SIG-M5 (cell line): ENCODE measurements at places on chromosomes 6 and 20.

DNA sequence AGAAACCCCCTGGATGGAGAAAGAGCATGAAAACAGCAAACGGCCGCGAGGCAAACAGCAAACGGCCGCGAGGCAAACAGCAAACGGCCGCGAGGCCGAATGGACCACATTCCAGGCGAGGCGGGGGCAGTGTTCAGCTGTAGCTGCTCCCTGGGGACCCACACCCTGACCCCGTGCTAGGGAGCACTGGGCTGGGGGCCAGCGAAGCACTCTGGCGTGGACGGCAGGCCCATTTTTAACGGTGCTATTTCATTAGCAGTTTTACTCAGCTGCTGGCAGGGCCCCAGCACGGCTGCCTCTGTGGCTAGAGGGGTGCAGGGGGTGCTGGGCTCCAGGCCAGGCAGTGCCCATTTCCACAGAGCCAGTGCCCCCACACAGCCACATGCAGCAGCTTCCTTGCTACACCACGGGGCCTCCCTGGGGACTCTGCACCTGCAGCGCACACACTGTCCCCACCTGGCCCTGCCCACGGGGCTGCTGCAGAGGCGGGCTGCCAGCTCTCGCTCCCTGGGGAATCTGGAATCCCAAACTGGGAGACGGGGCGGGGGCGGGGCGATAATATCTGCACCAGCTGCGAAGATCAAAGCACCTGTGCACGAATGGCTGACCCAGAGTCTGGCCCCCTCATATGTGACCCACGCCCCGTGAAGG, 35.6 kb upstream of the SLCO4A1 start:
- DNase-seq, result no peak

GRCh38 chr20:58705208-58705926, 12.8 kb downstream of the NPEPL1 start:
- DNase-seq, result no peak

- no peak for DNase-seq
Observed at GRCh38 chr6:154757352-154758050, 24.3 kb downstream of the SCAF8 start.

DNA sequence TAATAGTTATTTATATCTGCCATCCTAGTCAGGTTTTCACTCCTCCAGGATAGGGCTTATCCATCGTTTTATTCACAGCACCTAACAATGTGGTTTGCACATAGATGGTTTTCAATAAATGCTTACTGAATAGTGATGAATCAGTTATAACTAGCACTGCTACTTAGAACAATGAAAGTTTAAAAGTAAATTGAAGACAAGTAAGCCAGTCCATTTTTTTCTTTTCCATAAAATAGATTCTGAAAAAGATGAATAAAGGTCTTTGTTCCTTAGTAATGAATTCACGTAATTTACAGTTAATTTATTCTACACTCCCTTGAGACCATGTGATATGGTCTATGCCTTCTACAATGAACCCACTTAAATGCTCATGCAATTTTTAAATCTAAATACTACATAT, 212.5 kb downstream of the RNGTT start:
- no peak for DNase-seq

- no peak for DNase-seq
Observed at GRCh38 chr6:97053643-97054411, 129.3 kb downstream of the KLHL32 start.

DNA sequence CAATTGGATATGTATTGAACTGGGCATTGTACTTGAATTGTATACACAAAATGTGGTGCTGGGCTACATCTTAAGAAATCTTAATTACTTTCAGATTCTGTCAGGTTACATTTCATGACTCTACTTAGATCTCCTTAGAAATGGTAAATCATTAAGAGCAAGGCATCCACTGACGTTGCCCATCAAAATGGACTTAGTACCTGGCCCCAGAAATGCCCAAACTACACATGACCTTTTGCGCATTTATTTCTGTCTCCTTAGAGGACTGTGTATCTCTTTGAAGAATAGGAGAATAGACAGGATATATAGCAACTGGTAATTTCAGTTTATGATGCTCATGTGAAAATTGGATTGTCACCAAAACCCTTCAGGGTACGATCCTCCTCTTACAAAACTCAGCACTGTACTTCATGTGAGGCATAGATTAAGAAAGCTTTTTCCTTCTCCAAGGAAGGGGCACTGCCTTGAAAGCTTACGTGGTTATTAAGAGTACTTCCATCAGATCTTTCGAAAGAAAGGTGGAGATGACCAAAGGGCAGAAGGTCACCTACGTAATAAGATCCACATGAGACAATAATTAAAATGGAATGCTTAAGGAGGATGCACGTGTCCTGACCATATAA, 61.4 kb upstream of the BMP2 start:
- DNase-seq, result no peak

GRCh38 chr20:18722371-18722770, 91.2 kb upstream of the SCP2D1 start:
- no peak for DNase-seq

GRCh38 chr6:20467437-20467836, 65.8 kb downstream of the E2F3 start:
- no peak for DNase-seq

DNA sequence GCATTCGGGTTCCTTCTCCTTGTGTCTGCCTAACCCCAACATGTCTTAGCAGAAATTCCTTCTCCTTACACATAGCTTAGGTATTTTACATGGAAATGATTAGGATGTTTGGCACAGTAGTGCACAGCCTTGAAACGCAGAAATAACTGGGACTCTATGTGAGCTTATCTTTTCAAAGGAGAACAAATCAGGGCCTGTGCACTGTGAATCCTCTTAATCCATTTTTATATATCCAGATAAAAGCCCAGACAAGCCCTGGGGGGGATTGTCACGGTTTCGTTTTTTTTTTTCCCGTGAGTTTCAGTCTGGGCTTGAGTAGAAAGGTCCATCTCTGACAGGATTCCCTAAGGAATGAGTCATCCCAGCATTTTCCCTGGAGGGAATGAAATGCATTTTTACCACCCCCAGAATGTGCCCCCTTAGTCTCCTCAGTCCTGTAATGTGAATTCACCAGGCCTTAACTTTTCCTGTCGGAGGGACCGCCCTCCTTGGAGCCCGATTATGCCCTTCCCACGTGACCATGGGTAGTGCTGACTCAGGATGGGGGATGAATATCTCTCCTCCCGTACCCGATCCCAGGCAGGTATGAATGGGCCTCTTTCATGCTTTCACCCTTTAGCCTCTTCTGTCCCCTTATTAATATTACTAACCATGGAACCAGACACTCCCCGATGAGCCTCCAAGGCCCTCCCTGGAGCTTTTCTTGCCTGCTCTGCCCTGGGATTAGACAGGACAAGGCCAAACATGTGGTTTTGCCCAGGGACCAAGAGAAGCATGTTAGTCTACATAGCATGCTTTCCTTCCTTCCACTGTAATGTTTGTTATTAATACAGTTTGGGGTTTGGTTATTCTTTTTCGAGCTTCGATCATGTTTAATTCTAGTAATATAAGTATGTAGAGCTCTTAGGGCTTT, 23.9 kb upstream of the NAA20 start:
- no peak for DNase-seq

DNA sequence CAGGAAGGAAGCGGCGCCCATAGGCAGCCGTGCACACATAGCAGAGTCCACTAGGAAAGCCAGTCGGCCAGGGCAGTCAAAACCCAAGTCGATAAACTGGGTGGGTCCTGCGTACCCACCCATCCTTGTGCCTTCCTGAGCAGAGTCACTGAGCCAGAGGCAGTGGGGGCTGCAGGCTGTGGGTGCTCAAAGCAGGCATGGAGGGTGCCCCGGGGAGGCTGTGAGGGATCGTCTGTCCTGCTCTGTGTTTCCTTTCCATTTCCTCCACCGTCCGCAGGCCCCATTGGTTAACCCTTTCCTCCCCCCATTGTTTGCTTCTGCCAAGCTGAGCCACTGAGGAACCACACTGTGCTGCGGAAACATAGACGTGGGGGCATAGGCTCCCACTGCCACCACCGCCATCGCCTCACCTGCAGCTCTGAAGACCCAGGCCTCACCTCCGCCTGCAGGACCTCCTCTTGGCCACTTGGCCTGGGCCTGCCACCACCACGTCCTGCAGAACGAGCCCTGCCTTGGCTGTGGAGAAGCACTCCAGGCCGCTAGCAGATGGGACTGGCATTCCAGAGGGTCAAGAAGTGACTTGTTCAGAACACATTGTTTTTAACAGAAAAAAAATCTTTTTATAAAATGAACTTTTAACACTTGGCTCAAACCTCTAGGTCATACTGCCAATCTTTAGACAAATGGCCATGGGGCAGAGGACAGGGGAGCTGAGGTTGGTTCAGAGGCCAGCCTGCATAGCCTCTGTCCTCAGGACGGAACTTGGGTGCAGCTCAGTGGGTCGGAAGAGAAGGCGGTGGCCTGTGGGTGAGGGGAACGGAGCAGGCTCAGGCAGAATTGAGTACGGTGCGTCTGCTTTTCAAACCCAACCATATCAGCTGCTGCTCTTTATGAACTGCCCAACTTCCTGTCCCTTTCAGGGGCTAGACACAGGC, 52.6 kb downstream of the TCP11 start:
- DNase-seq, result no peak

GRCh38 chr6:15285682-15286294, 39.9 kb downstream of the JARID2 start:
- DNase-seq, result no peak

DNA sequence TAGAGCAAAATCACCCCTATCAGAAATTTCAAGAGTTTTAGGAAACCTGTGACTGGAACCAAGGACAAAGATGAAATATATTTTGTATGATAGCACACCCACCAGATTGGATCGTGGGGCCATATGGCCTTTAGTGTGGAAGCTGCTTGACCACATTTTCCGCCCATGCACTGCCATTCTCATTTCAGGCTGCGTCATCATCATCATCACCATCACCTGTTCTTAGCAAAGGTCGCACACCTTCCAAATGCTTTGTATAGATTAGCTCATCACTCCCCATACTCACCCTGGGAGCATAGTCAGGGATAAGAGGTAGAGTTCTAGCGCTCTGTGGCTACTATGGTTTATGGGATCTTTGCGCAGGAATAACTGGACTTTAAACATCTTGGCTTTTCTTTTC, 185.7 kb downstream of the MTHFD1L start:
- no peak for DNase-seq

GRCh38 chr20:35049776-35050352, 42.7 kb downstream of the TRPC4AP start:
- DNase-seq, result no peak

- DNase-seq, result no peak
Observed at GRCh38 chr20:31751126-31751525, 12.0 kb downstream of the TPX2 start.

DNA sequence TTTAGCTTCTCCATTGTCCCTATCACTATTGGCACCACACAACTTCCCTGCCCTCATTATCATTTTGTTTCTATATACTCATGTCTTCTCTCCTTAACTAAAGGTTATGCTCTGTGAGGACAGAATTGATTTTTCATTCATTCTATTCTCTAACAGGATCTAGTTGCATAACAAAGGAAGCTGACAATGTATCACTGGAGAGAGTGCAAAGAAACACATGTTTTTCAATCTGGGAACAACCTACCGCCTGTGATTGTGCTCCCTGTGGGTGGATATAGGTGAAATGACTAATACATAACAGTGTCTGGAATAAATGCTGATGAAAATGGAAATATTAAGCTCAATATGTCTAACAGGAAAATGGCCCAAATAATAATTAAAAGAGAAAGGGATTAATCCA, 56.6 kb downstream of the COL12A1 start:
- no peak for DNase-seq

DNA sequence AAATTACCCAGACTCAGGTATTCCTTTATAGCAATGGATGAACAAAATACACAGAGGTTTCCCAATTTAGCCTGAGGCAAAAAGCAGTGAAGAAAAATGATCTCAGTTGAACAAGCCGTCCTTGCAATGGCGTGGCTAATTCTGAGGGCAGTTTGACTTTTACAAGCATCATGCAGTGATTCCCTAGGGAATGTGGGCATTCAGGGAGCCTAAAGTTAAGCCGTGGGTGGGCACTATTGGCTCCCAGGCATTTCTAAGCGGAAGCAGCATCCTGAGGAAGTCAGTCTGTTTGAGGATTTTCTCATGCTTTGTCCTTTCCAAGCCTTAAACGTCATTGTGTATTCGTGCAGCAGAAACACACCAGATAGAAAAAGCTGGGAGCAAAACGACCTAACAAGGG, 133.9 kb downstream of the MYLK4 start:
- no peak for DNase-seq

DNA sequence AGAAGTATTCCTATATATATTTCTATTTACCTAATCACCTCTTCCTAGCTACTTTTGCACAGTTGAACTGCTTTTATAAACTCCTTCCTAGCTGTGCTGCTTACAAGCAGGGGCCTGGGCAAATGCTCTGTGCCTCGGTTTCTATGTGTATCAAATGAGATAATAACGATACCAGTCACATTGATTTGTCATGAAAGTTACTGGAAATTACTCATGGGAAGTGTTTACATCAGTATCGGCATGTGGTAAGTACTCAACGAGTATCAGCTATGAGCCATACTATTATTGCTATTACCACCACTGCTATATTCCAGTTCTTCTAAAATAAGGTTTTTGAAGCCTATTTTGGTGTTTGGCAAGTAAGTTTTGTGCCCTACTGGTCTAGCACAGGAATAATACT, 4.9 kb downstream of the LAMA4 start:
- no peak for DNase-seq

- DNase-seq, result no peak
Observed at GRCh38 chr20:53800418-53800817, 206.8 kb upstream of the ZNF217 start.

DNA sequence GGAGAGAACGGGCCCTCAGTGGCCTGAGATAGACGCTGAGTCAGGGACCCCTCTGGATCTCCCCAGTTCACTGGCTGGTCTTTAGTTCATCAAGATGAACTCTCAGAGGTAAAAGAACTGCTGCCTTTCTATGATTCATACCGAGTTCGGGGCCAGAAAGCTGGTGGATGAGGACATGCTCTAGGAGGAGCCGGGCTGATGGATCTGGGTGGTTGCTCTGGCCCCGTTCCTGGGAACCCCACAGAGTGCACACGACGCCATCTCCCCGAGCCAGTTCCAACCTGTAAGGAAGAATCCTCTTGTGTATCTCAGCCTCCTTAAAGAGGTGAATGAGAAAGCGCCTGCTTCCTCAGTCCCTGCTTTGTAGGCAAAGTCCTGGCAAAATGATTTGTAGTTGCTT, 142.6 kb upstream of the PDE10A start:
- DNase-seq, result no peak

DNA sequence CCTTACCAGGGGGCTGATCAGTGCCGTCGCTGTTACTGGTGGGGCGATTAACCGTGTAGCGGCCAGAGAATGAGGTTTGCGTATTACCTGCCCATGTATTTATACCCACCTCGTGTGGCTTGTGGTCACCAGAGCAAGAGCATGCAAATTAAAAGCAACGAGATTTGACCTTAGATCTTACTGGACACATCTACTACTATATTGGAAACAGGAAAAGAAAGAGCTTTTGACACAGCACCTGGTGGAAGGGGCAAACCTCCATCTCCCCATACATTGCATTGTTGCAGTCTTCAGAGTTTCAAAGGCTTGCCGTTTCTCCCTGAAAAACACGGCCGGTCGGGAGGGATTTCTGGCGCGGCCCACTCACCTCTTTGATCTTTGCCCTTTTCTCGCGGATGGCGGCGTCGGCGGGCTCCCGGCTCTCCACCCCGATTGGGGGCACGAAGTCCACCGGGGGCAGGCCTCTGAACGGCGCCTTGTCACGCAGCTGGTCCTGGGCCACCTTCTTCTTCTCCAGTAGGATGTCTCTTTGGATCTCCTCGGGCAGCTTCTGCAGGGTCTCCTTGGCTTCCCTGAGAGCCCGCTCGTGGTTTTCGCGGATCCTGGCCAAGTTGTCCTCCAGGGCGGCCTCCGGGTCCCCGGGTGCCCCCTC, 1.3 kb downstream of the MAN1A1 start:
- no peak for DNase-seq
